ENCODE measurements at places on chromosomes 1 and 21.

- DNase-seq: no peak
These were observed 23.8 kb downstream of the ZMPSTE24 start for GRCh38 chr1:40281853-40282252.

GRCh38 chr1:111802984-111803383 is 47.3 kb downstream of the DDX20 start:
- no peak for DNase-seq

DNA sequence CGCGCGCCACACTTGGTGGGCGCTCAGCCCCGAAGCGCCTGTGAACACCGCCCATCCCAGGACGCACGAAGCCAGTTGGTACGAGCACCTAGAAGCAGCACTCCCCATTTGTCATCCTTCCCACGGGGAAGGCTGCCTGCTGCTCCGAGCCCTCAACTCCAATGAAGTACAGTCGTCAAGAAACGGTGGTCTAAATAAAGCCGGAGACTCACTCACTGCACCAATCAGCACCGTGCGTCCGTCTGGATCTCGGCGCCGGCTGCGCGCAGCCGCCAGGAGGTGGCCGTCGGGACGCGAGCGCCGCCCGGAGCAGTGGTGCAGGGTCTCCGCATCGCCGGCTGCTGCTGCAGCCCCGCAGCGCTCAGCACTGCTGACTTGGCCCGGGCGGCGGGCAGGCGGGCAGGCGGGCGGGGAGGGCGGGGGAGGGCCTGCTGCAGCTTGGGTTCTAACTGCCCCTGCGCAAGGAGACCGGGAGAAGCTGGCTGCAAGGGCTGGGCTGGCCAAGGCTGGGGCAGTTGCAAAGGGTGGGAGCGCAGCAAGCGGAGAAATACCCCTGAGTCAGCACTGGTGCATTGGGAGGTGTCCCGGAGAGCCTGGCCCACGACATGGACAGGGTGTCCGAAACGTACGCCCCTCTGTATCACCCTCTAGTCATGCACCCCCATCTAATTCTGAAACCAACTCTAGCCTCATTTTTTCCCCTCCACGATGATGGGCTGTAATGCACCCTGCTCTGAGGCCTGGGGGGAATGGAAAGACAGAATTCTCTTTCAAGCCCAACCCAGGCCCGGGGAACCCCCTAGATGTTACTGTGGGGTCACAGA is 35.8 kb upstream of the H6PD start:
- no peak for DNase-seq

DNA sequence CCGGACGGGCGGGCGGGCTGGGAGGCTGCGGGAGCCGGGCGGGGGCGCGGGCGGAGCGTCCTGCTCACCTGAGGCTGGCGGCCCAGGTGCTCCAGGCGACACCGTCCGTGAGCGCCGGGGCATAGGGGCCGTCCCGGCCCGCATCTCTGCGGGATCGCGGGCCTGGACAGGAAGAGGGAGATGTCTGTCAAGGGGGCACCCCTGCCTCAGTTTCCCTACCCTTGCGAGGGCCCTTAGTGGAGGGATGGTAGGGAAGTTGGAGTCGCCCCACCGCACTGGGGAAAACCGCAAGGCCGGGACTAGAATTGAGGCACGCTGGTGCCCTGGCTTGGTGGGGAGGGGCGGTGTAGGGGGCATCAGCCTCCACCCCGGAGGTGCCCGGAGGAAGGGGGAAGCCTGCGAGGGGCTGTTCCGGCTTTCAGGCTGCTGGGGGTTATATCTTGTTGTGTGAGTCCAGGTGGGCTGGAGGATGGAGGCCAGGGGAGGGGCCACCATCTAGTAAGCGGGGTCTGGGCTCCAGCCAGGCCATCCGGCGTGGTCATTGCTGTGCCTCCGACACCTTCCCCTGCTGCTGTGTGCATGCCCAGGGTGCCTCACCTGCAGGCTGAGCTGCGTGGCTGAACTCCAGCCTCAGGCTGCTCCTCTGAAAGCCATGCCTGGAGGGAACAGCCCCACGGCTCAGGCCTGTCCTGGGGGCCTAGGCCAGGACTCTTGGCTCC is 580 bp downstream of the VWA1 start:
- DNase-seq: peak; percentile 80

DNA sequence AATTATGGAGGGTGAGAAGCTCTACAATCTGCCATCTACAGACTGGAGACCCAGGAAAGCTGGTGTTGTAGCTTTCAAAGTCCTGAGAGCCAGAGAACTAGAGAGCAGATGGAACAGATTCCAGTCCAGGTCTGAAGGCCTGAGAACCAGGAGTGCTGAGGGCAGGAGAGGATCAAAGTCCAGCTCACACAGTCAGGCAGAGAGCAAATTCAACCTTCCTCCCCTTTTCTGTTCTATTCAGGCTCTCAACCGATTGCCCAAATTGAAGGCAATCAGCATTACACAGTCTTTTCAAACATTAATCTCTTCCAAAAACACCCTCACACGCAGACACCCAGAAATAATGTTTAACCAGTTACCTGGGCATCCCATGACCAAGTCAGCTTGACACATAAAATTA is 2.5 kb upstream of the TMPRSS2 start:
- no peak for DNase-seq

GRCh38 chr1:215543191-215543606 is 23.9 kb upstream of the KCTD3 start:
- no peak for DNase-seq

GRCh38 chr1:232038706-232039677 is 412.4 kb downstream of the DISC1 start:
- DNase-seq: no peak

DNA sequence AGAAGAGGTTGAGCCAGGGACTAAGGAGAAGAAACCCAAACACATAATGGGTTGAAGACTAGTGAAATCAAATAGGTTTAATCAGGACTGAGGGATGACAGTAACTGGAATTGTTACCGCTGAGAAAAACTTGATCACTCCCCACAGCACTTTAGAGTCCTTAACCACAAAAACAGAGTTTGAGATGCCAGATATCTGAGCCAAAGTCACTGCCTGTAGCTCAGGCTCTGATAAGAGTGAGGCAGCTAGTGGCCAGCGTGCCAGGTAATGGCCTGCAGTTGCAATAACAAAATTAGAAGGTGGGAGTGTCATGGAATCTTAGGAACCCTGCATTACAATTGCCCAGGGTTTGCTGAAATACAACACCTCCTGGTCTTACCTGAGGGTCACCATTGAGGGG is 48.0 kb downstream of the PRKAB2 start:
- no peak for DNase-seq

DNA sequence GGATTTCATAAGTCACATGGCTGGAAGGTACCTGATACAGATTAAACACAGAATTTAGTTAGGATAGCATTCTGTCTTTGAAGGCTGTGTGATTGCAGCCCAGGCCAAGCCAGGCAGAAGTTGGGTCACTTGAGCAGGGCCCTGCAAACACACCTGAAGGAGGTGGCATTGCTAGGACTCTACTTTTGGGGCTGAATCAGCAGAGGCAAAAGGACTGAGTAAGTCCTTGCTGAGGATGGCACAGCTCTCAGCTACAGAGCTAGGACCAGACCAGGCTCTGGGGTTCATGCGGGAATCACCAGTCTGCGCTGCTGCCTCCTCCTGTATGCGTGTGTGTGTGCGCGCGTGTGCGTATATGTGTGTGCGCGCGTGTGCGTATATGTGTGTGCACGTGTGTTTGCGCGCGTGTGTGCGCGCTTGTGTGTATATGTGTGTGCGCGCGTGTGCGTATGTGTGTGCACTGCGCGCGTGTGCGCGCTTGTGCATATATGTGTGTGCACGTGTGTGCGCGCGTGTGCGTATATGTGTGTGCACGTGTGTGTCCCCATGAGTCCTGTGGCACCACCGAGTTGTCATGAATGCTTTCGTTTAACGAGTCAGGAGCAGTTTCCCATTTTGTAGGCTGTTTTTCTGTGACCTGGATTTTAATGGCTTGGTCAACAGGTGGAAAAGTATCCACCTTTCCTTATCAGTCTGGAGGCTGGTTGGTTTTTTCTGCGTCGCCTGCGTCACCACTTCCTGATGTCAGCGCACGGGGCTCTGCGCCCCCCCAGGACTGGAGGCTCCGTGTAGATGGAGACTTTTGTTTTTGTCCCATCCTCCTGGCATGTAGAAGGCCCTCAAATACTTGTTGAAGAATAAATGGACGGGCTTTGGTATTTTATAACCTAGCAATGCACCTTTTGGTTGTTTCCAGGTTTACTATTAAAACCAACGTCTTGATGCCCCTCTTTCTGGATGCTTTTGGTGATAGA is 34.7 kb downstream of the ADARB1 start:
- no peak for DNase-seq

GRCh38 chr1:72547412-72547811 is 265.1 kb upstream of the NEGR1 start:
- no peak for DNase-seq

- no peak for DNase-seq
These were observed 85.3 kb upstream of the RAVER2 start for GRCh38 chr1:64659478-64660138.

DNA sequence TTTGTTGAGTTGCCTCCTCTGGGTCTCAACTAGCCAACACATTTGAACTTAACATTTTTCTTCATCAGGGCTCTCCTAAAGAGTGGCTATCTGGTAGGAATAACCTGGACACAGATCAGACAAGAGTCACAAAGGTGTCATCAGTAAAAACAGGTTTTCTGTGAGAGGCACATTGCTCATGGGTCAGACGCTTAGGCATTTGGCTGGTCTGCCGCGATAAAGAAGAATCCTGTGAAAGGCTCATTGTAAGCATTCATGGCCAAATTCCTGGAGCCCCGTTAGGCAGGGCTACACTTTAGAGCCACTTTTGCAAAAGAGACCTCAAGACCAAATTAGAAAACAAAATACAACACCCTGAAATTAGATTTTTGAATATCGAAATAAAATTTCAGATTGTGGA is 64.2 kb upstream of the PDE4B start:
- no peak for DNase-seq

- DNase-seq: no peak
These were observed 5.8 kb downstream of the LAMC2 start for GRCh38 chr1:183191833-183192232.

- no peak for DNase-seq
These were observed 8.1 kb downstream of the B3GALT5 start for GRCh38 chr21:39620856-39621255.

GRCh38 chr1:166692346-166692745 is 146.9 kb upstream of the POGK start:
- no peak for DNase-seq

GRCh38 chr1:58936973-58937372 is 153.1 kb upstream of the JUN start:
- DNase-seq: no peak

- DNase-seq: no peak
These were observed 20.1 kb upstream of the NPPB start for GRCh38 chr1:11878891-11879190.

- DNase-seq: no peak
These were observed 34.6 kb downstream of the TMEM51 start for GRCh38 chr1:15188130-15188524.

- DNase-seq: no peak
These were observed 28.0 kb upstream of the KAZN start for GRCh38 chr1:14570514-14570913.

Data from pancreas (tissue), 10 donors.